ENCODE measurements at places on chromosomes 2 and 18.

GRCh38 chr2:53217250-53217649 lies 550.4 kb upstream of the CHAC2 start:
- no peak for DNase-seq

GRCh38 chr2:232374356-232374755 lies 4.2 kb upstream of the ALPP start:
- no peak for DNase-seq

- no peak for DNase-seq
These were observed 29.8 kb downstream of the EML4 start for GRCh38 chr2:42199002-42199401.

- DNase-seq, result no peak
These were observed 40.6 kb downstream of the TRABD2A start for GRCh38 chr2:84840306-84840705.

DNA sequence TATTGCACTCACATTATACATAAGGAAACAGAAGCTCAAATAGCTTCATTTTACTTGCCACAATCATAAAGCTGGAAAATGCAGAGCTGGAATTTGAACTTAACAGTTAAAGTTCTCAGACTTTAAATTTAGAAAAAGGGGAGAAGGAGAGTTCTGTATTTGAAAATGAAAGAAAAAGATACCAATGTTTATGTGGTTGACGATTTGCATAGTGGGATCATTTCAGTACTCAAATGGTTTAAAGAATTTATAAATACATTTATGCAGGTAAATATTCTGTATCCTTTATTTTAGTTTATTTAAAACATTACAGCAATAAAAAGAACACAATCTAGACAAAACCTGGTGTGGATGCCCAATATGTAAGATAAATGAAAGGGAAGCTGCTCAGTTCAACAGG lies 25.5 kb upstream of the STAT4 start:
- DNase-seq, result no peak

- no peak for DNase-seq
These were observed 1645.8 kb downstream of the DPP10 start for GRCh38 chr2:116088236-116088635.

GRCh38 chr2:19801367-19802080 lies 100.3 kb downstream of the TTC32 start:
- DNase-seq, result no peak

DNA sequence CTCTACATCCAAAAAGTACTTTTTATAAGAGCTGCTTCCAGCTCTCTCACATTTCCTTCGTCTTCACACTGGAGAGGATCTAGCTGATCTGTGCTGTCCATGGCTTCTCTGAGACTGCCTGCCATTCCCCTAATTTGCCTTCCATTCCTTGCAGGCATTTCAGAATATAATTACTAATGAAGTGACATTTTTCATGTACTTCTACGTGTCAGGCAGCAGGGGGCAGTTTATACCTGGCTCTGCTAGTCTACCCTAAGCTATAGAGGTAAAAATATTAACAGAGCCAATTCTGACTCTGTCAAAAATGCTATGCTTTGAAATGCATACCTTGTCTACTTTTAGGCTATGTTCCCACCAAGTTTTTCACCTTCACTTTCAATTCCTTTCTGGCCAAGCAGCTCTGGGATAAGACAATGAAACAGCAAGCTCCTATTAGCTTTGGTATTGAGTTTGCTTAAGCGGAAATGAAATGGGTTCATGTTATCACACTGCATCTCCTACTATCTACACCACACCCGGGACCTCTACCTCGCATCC lies 81.9 kb downstream of the MEP1B start:
- DNase-seq, result peak; percentile 4

DNA sequence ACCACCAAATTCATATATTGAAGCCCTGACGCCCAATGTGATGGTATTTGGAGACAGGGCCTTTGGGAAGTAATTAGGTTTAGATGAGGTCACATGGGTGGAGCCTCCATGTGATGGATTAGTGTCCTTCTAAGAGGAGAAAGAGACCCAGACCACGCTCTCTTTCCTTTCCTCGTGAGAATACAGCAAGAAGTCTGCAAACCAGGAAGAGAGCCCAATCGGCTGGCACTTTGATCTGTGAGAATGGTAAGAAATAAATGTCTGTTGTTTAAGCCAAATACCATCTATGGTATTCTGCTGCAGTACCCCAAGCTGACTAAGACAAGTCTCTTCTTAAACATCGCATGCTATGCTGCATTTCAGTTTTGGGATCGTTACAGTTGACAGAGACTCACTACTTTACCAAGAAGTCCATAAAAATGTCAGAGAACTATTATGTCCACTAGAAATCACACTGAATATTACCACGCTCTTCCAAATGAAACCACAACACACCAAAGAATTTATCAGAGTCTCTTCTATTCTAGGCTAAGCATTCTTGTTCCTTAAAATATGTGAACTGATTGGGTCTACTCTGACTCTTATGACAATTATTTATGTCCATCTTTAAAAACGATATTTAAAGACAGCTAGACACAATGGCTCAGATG lies 48.5 kb downstream of the LPIN2 start:
- no peak for DNase-seq

GRCh38 chr18:58124475-58124874 lies 80.4 kb downstream of the NEDD4L start:
- DNase-seq, result no peak

DNA sequence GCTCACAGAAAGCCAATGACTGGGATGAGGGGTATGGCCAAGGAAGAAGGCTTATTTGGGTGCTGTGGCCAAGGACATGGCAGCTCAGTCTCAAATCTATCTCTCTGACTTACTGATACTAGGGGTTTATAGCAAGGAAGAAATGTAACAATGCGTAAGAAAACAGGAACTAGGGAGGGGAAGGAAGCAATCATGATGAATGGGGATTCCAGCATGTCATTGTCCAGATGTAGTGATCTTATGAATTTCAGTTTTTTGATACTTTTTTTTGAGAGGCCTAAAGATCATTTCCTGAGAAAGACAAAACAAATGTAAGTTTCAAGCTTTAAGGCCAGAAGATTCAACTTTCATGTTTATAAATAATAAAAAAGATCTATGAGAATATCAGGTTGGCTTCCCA lies 298.6 kb upstream of the FAM98A start:
- DNase-seq, result peak; percentile 11

- no peak for DNase-seq
These were observed 71.0 kb upstream of the RFX8 start for GRCh38 chr2:101545950-101546349.

DNA sequence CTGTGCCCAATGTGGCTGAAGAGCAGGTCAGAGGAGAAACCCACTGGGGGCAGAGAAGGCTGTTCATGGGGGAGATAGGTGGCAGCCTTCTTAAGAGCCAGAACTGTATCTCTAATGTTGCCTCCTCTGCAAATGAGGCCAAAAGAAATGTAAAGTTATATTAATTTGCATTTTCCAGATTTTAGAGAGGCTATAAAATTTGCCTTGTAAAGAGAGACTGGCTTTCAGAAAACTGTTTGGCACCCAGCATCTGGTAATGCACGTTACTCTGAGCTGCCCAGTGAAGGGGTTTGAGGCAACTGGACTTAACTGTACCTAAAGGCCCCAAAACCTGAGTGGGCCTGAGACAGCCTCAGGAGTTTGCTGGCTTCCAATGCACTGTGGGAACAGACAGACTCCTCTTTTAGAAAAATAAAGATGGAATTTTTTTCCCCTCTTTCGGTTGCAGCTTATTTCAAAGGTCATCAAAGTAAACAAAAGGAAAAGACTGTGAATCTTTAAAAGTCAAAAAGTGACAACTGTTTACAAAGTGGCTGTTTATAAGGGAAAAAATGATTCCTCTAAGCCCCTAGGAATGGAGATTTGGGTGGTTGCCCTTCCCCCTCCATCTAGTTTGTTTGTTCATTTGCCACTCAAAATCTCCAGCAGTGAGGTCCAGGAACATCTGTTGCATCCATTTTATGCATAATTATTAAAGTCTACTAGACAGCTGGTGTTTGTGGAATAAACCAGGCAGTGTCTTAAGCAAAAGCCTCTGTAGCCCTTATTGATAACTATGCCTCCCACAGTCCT lies 132.2 kb upstream of the ZFP36L2 start:
- DNase-seq, result no peak

- no peak for DNase-seq
These were observed 16.9 kb downstream of the IMPA2 start for GRCh38 chr18:11998193-11998592.

GRCh38 chr18:61898640-61899101 lies 5.9 kb upstream of the RNF152 start:
- DNase-seq, result no peak

DNA sequence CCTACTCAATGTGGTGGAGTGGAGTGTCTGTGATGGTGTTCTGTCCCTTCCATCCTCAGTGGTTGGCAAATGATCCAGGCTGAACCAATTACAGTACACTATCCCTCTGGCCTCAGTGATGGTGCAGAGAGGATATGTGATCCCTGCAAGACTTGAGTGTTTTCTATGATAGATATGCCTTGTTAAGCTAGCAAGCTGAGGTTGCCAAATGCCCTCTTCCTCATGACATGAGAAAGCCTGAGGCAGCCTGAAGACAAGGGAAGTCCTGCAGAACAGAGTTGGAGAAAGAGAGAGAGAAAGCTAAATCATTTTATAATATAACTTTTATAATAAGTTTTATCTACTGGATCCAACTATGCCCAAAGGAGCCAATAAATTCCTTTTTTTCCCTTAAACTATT lies 41.6 kb upstream of the GORASP2 start:
- no peak for DNase-seq

DNA sequence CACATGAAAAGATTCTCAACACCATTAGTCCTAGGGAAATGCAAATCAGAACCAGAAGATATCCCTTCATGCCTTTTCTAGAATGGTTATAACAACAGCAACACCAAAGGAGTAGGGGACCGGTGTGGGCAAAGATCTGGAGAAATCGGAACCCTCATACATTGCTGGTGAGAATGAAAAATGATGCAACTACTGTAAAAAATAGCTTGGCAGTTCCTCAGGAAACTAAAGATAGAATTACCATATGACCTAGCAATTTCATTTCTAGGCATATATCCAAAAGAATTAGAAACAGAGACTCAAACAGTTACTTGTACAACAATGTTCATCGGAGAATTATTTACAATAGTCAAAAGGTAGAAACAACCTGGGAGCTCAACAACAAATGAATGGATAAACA lies 29.2 kb upstream of the CDH7 start:
- DNase-seq, result no peak

- peak; percentile 53 for DNase-seq
These were observed 41.3 kb downstream of the C18orf63 start for GRCh38 chr18:74356959-74357358.

GRCh38 chr2:86686905-86687304 lies 33.2 kb upstream of the RMND5A start:
- DNase-seq, result no peak

DNA sequence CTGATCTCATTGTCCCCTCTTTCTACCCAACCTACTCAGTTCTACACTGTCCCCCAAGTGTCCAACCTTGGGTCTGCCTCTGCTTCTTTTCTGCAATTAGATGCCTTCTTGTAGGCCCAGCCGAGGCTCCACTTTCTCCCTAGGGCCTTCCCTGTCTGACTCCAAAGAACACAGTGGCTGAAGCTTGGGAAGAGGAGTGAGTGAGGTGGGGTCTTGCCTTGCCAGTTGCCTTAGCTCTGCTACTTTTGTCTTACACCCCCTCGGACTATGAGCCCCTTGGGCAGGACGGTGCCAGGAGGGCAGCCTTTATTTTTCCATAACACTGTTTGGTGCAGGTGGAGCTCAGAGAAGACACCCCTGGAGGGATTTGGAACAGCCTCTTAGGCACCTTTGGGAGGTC lies 345.1 kb downstream of the CYP26B1 start:
- no peak for DNase-seq

DNA sequence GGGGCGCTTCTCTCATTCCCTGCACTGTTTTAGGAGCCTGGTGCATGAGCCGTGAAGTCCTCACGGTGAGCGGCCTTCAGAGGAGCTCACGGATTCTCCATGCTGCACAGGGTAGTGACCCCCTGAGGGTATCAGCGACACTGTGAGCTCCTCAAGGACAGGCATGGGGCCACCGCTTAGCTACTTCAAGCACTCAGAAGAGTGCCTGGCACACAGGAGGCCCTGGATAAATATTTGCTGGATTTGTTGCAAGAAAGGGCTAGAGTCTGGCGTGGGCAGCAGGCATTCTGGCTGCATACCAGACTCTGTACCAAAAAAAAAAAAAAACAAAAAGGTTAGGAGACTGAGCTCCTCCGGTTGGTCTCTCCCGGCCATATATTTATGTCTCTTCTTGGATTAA lies 5.7 kb upstream of the MBP start:
- DNase-seq, result no peak

DNA sequence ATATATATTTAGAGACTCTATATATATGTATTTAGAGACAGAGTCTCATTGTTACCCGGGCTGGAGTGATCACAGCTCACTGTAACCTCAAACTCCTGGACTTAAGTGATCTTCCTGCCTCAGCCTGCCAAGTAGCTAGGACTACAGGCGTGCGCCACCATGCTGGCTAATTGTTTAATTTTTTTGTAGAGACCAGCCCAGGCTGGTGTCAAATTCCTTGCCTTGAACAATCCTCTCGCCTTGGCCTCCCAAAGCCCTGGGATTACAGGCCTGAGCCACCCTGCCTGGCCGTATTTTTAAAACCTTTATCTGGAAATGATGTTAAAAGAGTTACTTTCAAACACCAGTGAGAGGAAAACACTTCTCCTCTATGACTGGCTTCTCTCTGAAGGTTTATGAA lies 30.9 kb upstream of the PGAP1 start:
- no peak for DNase-seq

DNA sequence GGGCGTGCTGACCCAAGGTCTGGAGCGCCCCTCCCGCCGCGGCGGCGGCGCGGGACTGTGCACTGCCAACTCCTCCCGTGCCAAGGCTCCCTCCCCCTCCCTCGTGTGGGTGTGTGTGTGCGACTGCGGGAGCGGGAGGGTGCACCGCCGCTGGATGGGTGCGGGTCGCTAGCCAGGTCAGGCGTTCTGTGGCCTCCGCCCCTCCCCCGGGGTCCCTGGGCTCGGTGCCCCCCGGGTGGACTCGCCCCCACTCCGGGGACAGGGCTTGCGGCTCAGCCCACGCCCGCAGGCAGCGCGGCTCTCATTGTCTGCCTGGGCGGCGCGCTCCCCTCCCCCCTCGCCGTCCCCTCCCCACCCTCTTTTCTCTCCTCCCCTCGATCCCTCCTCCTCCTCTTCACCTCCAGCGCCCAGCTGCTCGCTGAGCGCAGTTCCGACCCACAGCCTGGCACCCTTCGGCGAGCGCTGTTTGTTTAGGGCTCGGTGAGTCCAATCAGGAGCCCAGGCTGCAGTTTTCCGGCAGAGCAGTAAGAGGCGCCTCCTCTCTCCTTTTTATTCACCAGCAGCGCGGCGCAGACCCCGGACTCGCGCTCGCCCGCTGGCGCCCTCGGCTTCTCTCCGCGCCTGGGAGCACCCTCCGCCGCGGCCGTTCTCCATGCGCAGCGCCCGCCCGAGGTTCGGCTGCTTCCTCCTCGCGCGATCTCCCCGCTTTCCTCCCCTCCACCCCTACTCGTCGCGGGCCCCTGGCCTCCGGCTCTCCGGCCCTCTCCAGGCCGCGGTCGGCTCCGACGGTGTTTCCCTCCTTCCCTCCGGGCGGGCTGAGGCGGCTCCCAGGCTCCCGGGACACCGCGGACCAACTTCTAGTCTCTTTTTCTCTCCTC lies at the start of gene GATA6:
Gene GATA6 (plus strand): TSS at position 579 of the 878 bp plus-strand sequence. CDS start 1,556 bp downstream, outside the sequence.
- no peak for DNase-seq

- DNase-seq, result no peak
These were observed 4.3 kb downstream of the AGPS start for GRCh38 chr2:177396703-177397460.
